ENCODE measurements at places on chromosomes 16 and 17.
A peak's percentile ranks its signal among the peaks of the same experiment; 100 is the strongest.

- DNase-seq, result no peak
These were observed 33.5 kb upstream of the EMP2 start for GRCh38 chr16:10613785-10614485.

GRCh38 chr17:7650509-7651096 lies at the start of gene ATP1B2:
TSS of gene ATP1B2 (plus strand) at chr17:7650926. CDS start at chr17:7651519, 593 bp downstream.
- DNase-seq, result peak; percentile 48

- DNase-seq, result no peak
These were observed 48.0 kb downstream of the GLG1 start for GRCh38 chr16:74558873-74559272.

DNA sequence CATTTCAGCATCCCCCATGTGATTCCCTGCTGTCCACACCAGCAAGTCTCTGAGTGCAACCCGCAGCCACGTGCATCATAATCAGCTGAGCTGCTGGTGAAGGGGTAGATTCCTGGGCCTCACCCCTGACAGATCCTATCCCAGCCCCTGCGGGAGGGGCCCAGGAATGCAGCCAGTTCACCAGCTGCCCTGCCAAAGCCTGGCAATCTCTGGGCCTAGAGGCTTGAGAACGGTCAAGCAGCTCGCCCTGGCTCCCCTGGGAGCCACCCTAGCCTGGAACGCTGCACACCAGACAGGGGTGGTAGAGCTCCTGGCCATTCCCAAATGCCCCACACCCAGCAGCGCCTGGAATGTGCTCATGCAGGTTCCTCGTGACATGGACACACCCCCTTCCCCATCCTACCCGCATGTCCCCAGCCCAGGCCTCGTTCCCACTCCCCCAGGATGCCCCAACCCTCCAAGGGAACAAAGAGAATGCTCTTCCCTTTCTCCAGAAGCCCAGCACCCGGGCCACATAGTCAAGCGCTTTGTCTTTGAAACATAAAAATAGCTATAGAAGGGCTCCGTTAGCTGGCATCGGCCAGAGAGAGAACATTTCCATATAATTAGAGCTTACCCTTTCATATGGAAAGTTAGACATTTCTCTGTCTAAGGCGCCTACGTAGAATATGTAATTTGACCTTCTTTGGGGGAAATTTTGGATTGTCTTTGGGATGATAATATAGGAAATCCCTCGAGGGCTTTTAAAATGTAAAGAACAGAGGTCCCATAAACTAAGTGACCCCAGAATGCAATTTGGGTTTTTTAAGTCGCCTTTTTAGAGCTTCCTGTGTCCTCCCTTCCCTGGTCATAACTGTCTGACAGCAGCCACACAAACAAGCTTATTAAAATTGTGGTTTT lies 3.4 kb downstream of the CEP295NL start:
- no peak for DNase-seq

DNA sequence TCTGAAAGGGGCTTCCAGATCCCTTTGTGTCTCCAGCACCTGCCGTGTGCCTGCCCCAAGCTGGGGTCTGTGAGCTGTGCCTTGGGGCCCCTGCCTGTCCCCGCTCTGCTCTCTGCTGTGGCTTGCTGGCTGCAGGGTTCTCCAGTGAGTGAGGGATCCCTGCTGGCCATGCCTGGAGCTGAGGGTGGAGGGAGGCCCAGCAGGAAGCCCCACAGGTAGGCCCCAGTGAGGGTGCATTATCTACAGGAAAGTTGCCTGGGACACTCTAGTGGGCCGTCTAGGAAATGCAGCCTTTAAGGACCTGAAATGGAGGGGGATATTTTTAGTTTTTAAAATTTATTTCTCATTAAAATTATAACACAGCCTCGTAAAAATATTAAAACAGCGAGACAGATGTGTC lies 50.9 kb downstream of the JPH3 start:
- no peak for DNase-seq

GRCh38 chr16:1403036-1403435 lies 11.5 kb downstream of the UNKL start:
- DNase-seq, result no peak

- DNase-seq, result no peak
These were observed 135.2 kb downstream of the SHISA9 start for GRCh38 chr16:13036600-13036999.

GRCh38 chr16:35794896-35795295 lies 2335.5 kb downstream of the TP53TG3F start:
- DNase-seq, result no peak

GRCh38 chr16:24815021-24815420 lies 30.7 kb upstream of the SLC5A11 start:
- DNase-seq, result no peak

DNA sequence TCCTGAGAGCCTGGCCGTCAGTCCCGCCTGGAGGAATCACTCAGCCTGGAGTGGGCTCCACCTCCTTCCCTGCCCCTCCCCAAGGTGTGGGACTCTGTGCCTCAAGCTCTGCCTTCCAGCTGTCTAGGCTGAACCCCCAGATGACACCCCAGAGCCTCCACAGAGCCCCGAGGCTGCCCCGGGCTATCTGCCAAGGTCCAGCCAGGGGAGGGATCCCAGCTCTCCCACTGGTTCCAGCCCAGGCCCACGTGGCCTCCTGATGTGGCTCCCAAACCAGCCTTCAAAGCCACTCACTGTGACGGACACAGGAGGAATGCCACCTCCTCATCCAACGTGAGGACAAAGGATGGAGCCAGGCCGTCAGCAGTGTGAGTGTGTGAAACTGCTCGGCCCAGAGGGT lies 45.6 kb upstream of the ENPP7 start:
- DNase-seq, result no peak

GRCh38 chr16:7571366-7571765 lies 238.7 kb downstream of the RBFOX1 start:
- no peak for DNase-seq

DNA sequence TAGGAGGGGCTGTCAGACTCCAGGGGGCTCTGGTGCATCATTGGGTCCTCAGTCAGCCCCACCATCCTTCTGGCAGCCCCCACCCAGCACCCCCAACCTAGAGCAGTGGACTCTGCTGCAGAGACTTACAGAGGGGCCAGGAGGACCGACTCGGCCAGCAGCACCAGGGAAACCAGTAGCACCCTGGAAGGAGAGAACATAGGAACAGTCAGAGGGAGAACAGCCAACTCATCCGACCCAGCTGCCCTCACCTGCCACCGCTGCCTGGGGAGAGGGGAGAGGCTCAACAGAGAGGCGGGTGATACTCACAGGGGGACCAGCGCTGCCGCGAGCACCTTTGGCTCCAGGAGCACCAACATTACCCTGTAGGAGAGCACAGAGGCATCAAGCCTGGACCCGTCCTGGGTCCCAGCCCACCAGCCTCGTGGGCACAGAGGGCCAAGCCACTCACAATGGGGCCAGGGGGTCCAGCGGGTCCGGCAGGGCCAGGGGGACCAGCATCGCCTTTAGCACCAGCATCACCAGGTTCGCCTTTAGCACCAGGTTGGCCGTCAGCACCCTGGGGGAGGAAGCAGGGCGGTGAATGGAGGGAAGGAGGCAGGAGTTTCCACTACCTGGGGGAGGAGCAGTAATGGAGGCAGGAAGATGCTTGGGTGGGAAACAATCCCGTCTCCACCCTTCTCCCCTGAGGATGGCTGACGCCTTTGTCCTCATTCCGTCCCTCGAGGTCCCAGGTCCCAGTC lies 11.7 kb downstream of the COL1A1 start:
- no peak for DNase-seq

- no peak for DNase-seq
These were observed 404.9 kb upstream of the EEF2KMT start for GRCh38 chr16:5502467-5502869.

GRCh38 chr16:31365131-31365865 lies 10.3 kb downstream of the ITGAX start:
- DNase-seq, result no peak

DNA sequence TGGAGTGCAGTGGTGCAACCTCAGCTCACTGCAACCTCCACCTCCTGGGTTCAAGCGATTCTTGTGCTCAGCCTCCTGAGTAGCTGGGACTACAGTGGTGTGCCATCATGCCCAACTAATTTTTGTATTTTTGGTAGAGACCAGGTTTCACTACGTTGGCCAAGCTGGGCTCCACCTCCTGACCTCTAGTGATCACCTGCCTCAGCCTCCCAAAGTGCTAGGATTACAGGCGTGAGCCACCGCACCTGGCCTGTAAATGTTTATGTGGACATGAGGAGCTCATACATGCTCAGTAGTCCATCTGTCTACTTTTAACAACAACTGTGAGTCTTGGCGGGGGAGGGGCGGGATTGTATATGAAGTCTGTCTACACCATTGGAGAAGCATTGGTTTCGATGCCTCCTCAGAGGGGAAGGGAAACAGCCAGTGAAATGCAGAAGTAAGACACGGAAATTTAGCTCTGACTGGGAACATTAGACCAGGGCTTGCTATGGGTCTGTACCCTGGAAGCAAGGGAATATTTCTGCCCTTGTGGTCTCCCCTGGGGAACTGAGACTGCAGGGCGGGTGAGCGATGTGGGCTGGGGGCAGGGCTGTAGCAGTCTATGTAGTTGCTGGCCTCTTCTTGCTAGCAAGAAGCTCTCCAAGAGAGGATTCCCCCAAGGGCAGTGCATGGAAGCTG lies 9.3 kb downstream of the NUBP1 start:
- DNase-seq, result no peak

- DNase-seq, result no peak
These were observed 18.8 kb downstream of the B9D1 start for GRCh38 chr17:19343671-19344151.

GRCh38 chr17:82096709-82097183 lies 1.3 kb downstream of the FASN start:
- no peak for DNase-seq

DNA sequence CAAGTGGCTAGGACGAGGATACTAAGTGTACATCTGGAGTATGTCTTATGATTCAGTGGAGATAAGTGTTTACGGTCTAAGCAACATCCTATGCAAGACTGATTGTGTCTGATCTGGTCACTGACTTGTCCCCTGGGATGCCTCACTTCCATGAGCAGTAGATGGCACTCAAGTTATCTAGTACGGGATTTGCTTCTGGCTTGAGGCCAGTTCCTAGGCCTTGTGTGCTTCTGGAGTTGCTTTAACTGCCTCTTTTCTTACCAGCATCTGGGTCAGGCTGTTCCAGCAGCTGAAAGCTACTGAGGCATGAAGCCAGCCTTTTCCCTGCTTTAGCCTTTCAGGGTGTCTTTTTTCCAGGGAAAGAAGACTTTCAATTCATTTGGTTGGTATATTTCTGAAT lies 23.0 kb downstream of the SUPT6H start:
- no peak for DNase-seq

DNA sequence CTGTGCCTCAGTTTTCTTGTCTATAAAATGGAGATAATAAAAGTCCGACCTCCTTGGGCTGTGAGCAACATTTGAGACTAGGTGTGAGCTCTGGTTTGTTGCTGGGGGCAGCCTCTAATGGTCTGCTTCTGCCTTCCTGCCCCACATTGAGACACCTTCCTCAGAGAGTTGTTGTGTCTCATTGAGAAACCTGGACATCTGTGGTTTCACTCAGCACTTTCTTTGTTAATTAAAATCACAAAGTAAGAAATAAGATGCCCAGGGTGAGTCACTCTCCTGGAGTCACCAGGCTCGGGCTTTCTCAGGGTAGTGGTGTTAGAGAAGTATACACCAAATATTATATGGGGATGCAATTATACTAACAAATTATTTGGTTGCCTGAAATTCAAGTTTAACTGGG lies 389.2 kb upstream of the SALL1 start:
- no peak for DNase-seq

DNA sequence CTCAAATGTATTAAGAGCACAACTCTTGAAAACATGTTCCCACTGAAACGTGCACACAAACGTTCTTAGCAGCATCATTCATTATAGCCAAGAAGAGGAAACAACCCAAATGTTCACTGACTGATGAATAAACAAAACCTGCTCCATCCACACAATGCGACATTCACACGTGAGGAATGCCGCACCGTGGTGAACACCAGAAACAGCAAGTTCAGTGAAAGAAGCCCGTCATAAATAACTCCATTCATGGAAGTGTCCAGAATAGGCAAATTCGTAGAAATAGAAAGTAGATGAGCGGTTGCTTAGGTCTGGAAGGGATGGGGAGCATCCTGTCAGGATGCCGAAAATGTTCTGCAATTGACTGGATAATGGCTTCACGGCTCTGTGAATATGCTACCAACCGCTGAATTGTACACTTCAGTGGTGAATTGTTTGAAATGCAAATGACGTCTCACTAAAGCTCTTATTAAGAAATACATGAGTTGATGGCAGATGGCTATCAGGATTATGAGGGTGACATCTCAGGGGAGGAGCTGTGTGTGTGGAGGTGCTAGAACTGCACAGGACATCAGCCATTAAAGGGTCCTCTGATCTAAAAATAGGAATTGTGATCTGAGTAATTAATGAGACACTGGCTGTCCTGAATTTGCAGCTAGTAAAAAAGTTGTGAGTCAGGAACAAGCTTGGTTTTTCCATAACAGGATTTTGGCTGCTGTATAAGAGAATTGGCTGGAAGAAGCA lies 771.0 kb downstream of the KCNJ18 start:
- no peak for DNase-seq

DNA sequence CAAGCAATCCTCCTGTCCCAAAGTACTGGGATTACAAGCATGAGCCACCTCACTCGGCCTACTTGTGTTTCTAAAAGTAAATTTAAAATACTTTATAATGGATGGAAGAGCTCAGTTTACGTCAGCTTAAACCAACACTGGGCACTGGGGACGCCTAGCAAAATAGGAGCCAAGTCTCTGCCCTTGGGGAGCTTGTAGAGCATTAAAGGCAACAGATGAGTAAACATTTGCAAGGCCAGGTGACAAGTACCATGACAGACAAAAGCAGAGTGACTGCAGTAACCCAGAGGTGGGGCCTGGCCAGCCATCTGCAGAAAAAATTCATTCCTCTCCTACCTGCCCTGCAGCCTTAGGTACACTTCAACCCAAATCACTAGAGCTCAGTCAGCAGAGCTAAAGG lies 12.1 kb upstream of the NLK start:
- no peak for DNase-seq

DNA sequence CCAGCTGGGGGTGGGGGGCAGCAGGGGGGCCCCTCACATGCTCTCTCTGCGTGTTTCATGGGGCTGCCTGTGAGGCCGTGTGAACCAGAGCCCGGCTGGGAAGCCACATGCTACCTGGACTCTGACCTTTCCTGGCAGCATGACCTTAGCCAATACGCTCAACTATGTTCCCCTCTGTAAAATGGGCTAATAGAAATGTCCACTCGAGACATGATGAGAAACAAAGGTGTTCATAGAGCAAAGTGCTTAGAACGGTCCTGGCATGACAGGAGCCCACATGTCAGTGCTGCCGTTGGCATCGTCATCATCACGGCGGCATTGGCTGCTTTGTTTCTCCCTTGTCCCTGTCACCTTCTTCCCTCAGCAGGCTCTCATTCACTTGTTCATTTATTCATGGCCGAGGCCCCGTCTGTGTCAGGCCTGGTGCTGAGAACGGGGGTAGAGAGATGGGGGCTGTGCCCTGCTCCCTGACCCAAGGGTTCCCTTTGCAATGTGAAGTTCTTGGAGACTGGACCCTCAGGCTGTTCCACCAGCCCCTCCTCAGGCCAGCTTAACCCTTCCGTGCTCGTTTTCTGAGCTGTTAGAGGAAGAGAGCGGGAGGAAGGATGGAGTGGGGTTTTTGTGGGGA lies 291.4 kb downstream of the SEC14L1 start:
- no peak for DNase-seq

GRCh38 chr16:87335625-87336433 lies 18.6 kb upstream of the C16orf95 start:
- DNase-seq, result no peak

- no peak for DNase-seq
These were observed 698 bp downstream of the PSME3 start for GRCh38 chr17:42833767-42834422.

- DNase-seq, result no peak
These were observed 2.4 kb upstream of the NECAB2 start for GRCh38 chr16:83965444-83966152.
